ENCODE measurements at places on chromosomes 4 and X.

- DNase-seq = peak; percentile 88
These were observed 55.7 kb downstream of the ANTXR2 start for GRCh38 chr4:80017125-80017854.

DNA sequence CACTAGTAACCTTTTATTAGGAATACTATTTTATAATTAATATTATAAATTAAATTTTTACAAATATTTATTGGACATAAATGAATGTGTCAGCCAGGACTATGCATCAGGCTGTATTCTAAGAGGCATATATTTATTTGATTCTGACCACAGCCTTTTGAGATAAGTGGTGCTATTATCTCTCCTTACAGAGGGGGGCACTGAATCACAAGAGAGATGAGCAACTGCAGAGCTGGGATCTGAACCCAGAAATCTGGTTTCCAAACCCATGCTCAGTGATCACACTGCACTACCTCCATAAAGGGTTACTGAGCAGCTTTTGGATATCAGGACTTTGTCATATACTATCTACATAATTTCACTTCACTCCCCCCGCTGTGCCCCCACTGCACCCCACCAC, 322.0 kb downstream of the TMA16 start:
- no peak for DNase-seq

GRCh38 chrX:47836164-47837072, at the start of gene ZNF81:
Gene ZNF81, plus strand, starts transcription at chrX:47836902. Its CDS starts 9,366 bp downstream, at chrX:47846268.
- DNase-seq = peak; percentile 95

DNA sequence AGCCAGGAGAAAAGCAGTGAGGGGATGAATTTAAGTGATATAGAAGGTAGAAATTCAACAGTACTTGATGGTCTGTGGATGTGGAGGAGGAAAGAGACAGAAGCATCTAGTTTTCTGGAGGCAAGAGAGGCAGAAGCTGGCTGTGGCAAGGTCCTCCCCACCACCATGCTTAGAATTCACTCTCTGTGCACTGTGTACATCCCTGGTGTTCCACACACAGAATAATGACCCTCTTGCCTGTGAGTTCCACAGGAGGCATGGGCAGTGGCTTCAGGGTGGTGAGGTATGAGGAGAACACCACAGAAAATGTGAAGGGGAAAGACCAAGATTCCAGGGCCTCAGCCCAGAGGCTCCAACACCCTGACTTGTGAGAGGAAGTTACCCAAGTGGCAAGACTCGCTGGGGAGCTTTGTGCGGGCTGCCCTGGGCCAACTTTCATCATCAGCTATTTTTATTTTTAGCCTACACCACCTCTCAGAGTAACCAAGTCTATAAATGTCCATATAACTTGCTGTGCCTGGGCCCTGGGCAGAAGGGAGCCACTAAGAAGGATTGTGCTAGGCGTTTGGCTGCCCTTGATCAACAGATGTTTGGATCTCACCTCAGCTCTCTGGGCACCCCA, 7.8 kb upstream of the INTS6L start:
- DNase-seq = no peak

Measured in AG10803 (cell line).